ENCODE measurements at places on chromosomes 6 and 20.

DNA sequence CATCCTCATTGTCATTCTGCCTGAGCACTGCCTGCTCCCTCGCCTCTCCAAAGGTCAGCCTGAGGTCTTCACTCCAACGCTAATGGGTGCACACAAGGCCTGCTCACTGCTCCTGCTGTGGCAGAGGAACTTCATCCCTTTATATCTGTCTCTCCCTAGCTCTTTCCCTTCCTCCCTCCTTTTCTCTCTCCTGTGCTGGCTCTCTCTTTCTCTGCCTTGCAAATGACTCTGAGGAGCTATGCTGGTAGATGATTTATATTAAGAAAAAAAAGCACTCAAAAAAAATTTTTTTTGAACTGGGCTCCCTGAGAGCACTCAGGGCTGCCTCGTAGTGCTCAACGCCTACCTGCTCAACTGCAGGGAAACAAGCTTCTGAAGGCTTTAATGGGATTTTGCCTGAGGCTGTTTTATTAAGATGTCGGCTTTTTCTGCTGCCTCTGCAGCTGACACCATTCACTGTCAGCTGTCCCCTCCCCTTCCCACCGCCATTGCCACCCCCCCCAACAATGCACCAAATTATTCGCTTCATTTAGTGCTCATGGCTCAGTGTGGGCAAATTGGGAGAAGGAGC is 137.7 kb upstream of the DEFB112 start:
- no peak for DNase-seq

DNA sequence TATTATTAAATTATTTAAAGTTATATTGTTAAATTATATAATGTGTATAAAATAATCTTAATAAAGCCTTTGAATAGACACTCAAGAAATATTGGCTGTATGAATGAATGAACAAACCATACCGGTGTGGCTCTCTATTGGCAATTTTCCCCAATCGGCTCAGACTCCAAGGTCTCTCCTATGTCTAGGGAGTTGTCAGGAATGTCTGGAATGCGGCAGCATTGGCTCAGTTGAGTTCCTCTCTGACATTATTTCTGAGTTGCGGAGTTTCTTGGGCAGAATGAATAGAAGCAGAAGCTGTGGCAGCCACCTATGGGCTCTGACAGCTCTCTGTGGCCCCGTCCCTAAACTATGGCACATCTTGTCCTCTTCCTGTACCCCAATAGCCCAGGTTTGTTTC is 111.0 kb downstream of the SOBP start:
- DNase-seq = peak; percentile 12

DNA sequence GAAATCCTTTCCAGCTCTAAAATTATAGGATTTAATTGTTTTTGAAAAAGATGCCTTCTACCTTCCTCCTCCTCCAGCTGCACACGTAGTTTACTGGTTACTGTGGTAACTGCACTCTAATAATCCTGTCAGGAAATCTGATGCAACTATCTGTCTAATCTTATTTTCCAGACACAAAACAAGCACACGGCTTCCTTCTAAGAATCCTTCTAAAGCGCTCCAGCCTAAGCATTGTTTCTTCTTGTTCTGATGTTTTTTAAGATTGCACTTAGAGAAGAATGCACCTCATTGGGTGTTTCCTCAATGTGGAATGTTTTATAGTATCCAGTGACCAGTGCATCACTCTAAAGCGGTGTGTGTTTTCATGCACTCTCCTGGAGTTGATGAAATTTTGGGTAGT is 63.6 kb downstream of the CARMIL1 start:
- DNase-seq = peak; percentile 54

GRCh38 chr6:90296341-90297114 is at the start of gene BACH2:
BACH2 (minus strand) TSS chr6:90296843; CDS start chr6:90008844, 287,999 bp downstream.
- peak; percentile 88 for DNase-seq

DNA sequence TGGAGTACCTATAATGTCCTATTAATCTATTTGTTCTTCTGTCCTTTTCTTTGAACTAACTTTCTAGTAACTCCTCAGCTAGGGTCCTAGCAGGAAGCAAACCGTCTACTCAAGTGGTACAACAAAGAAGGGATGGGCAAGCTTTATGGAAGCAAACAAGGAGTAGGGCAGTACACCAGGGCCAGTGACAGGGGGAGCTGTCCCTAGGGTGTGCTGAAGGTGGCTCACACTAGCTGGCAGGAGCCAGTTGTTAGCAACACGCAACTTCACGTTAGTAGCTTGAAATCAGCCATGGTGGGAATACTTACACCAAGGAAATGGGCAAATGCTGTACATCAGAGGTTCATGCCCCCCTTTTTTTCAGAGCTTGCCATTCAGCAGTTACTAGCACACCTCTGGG is 74.0 kb upstream of the EYA2 start:
- DNase-seq = no peak

- peak; percentile 42 for DNase-seq
Measured at GRCh38 chr20:46087161-46087560, 2.6 kb downstream of the NCOA5 start.

- DNase-seq = no peak
Measured at GRCh38 chr6:137827977-137828810, 38.9 kb upstream of the TNFAIP3 start.

DNA sequence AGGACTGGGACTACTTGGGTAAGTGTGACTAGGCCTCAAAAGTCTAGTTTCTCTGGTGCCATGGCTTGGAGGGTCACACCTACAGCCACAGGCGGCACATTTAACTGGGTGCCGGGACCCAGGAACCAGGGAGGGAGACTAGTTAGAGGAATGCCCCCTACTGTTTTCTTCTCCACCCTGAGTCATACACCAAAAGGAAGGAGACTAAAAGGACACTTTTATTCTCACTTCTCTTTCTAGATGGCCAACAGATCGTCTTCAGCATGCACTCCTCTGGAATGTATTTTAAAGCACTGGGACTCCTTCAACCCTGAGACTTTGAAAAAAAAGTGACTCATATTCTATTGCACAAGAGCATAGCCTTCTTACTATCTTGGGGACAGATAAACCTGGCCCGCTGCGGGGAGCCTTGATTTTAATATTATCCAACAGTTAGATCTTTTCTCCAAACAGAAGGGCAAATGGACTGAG is 33.4 kb downstream of the PLN start:
- peak; percentile 75 for DNase-seq

DNA sequence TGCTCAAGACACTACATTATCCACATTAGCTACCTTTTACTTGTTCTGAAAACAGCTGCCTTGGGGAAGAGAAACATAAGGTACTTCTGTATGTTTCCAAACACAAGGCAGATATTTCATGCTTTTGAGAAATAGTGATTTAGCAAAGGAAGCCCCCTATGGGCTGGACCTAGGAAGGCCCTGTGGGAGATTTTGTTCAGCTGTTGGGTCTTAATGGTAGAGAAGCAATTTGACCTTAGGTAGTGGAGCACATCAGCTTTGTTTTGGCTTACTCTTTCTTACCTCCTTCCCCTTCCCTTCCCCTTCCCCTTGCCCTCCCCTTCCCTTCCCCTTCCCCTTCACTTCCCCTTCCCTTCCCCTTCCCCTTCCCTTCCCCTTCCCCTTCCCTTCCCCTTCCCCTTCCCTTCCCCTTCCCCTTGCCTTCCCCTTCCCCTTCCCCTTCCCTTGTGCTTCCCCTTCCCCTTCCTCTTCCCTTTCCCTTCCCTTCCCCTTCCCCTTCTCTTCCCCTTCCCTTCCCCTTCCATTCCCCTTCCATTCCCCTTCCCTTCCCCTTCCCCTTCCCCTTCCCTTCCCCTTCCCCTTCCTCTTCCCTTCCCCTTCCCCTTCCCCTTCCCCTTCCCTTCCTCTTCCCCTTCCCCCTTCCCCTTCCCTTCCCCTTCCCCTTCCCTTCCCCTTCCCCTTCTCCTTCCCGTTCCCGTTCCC is 84.6 kb downstream of the ANKS1A start:
- no peak for DNase-seq

DNA sequence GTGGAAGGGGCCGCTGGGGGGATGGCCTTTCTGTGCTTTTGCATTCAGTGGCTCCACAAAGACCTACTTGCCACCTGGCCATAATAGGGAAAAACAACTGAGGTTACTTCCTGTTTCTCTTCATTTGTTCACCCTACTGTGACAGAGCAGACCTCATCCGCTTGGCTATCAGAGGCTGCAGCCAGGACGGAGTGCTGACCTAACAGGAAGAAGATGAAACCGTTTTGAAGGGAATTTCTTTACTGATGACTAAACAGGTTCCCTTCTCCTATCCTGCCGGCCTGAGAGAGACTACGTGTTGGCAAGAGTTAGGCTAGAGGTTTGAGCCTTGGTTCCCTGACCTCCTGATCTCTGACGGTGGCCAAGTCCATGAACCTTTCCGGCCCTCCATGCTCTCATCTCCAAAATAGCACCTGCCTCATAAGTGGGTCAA is 21.3 kb downstream of the PRR18 start:
- no peak for DNase-seq

DNA sequence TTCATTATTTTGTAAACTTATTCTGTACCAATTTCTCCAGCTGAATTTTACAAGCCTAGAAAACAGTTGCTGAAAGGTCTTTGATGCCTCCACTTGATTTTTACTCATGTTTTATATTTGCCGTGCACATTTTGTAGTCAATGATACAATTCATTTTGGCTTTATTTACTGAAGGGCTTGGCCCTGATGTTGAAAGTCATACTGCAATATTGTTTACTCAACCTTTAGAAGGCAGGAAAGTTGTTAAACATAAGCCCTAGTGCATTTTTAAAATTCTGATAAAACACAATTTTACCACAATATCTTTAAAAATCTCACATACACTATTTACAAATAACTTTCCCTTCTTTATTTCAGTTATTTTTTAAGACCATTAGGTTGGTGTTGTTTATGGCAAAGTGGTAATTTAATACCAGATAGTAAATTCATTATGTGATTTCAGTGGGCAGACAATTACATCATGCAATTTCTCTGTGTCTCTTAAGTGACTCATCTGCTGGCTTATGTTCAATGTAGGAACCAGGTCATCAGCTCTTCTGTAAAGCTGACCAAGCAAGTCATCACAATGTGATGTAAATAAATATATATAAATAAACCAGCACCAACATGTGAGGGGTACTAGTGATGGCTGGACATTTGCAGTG is 121.1 kb upstream of the SLC35B3 start:
- peak; percentile 78 for DNase-seq

DNA sequence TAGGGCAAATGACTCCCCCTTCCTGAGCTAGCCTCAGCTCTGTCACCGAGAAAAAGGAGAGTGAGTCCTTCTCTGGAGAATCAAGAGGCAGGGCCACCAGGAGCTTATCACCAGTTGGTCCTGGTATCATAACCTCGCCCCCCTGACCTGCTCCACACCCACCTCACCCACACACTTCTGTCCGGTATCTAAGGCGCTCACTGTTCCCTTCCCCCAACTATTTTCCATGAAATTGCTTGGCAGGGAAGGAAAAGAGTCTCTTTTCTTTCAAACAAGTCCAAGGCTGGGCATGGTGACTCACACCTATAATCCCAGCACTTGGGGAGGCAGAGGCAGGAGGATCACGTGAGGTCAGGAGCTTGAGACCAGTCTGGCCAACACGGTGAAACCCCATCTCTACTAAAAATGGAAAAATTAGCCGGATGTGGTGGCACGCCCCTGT is 77.6 kb downstream of the ZMYND8 start:
- DNase-seq = peak; percentile 61

DNA sequence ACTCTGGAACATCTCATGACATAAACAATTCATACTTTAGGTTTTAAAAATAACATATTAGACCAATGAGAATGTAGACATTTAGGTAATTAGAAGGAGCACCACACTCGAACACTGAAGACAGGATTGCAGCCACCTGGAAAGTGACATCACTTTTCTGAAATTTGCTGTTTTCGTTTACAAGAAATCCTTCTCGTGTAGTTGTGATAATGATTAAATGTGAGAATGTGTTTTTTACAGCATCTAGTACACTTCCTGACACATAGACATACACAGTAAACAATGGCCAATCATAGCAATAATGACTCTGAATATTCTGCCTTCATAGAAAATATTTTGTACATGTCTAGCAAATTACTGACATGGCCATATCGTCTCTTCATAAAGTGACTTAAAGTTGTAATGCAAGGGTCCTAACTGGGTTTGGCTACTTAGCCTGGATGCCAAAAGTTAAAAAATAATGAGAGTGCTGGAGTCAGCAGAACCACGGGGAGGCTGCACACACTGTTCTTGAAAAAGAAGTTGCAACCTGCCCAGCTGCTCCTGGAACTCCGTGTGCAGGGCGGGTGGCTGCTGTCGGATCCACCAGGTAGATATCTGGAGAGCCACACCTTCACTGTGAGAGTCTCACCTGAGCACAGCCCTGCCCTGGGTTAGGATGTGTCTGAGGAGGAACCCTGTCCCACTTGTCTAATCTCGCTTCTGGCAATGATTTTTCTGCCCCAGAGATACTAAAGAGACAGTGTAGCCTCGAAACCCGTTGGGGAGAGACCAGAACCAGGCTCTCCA is 212.9 kb downstream of the QKI start:
- no peak for DNase-seq

DNA sequence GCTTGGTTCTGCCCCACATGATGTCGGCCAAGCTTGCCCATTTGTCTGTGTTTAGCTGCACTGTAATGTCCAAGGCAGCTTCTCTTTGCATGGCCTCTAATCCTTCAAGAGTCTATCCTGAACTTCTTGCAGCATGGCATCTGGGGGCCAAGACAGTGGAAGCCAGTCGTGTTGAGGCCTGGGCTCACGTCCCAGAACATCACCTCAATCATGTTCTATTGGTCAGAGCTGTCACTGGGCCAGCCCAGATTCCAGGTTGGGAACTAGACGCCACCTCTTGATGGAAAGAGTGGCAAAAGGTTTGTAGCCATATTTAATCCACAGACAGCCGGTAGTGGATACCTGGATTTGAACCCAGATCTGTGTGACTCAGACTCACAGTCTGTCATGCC is 25.3 kb downstream of the PPARD start:
- DNase-seq = no peak

GRCh38 chr6:45387236-45387635 is 9.5 kb upstream of the SUPT3H start:
- DNase-seq = peak; percentile 55

GRCh38 chr6:150403458-150404246 is 34.8 kb downstream of the IYD start:
- peak; percentile 87 for DNase-seq

- peak; percentile 76 for DNase-seq
Measured at GRCh38 chr6:36735110-36736071, 37.8 kb downstream of the RAB44 start.

- no peak for DNase-seq
Measured at GRCh38 chr20:5221061-5221430, 94.2 kb downstream of the CDS2 start.

DNA sequence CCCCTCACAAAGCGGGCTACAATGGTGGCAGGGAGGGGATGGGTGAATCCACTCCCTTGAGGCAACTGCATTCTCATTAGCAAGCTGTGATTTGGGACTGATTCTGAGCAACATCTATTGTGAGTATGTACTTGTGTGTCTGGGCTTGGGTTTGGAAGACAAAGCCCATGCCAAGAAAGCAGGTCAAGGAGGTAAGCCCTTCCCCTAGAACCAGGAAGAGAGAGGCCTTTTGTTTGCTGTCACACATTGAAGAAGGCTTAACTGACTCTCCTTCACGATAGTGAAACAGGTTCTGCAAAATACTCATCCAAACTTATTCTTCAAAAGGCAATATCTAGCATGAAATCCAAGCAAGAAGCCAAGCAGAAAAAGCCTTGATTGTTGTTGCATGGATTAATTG is 403.1 kb upstream of the ID4 start:
- DNase-seq = no peak

Measured in fibroblast of mammary gland (primary cell).